Head of caudate nucleus (tissue), 42 donors: ENCODE measurements at places on chromosomes 11 and 22.

- DNase-seq = no peak
These were observed 152.4 kb downstream of the FCHSD2 start for GRCh38 chr11:72989727-72990126.

GRCh38 chr11:74783241-74783871 is 34.7 kb downstream of the RNF169 start:
- DNase-seq = no peak

GRCh38 chr11:38672445-38672844 is 2074.4 kb upstream of the RAG2 start:
- no peak for DNase-seq

DNA sequence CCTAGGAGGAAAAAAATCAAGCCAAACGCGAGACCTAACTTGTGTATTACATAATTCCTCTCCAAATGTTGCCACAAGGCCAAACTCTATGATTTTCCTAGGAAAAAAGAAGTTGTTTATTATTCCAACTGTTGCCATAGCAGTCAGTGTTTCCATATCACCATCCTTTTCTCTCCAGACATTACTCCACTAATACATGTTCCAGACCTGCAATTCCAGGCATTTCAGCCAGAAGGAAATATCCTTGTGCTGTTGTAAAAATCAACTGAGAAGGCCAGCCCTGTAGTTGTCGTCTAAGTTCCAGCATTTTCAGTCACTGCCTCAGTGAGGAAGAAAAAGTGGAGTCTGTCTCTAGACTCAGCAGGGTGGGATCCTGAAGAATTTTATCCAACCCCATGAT is 33.1 kb upstream of the PAMR1 start:
- DNase-seq = no peak

DNA sequence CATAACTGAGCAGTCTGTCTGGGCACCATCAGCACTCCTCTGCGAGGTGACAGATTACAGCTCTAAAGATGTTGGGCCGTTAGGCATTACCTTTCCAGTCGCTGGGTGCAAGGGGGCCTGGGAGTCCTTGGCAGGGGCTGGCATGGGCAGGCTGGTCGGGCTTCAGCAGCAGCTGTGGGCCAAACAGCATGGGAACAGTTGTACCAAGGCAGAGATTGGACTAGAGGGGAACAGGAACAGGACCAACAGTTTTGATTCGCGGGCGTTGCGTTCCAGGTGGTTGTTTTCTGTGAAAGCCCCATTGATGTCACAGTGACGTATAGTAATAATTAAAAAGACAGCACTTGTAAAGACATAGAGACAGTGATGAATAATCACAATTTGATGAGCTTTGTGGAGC is 25.8 kb upstream of the B3GAT1 start:
- DNase-seq = no peak

DNA sequence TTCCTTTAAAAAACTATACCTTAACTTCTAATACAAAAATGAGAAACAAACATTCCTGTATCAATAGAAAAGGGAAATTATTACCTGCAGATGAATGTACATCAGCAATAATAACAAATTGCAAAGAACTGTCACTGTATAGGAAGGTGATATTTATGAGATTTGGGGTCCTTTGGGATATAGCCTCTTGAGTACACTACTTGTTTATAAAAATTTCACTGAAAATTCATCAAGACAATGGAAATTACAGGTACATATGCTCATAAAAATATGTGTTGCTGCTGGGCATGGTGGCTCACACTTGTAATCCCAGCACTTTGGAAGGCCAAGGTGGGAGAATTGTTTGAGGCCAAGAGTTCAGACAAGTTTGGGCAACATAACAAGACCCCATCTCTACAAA is 34.0 kb upstream of the OR5P2 start:
- no peak for DNase-seq

GRCh38 chr11:93717501-93717900 is 23.8 kb downstream of the TAF1D start:
- no peak for DNase-seq

GRCh38 chr22:46011627-46012181 is 34.7 kb upstream of the WNT7B start:
- no peak for DNase-seq

DNA sequence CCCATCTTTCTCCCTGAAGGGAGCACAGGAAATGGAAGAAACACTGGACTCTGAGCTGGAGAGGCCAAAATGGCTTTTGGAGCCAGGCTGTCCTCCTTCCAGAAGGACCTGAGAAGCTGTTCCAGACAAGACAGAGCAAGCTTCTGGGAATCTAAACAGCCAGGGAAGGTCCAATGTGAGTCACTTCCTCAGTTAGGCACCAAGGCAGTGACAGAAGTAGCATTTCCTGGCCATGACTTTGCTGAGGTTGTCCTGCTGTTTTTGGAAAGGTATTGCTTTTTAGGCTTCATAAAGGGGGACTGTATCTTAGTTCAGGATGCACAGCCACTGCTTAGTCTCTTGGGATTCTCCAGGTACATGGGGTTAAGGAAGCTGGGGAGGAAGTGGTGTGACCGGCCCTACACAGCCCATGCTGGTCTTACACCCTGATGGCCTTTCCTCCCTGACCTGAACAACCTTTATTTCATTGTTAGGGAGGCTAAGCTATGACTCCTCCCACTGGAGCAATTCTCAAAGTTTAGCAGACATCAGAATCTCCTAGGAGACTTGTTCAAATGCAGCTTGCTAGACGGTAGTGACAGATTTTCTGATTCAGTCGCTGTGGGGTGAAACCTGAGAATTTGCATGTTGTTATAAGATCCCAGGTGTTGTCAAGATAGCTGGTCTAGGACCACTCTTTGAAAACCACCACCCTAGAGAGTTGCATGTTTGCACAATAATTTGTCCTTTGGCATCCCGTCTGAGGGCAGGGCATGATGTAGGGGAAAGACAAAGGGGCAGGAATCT is 6.8 kb upstream of the INSC start:
- no peak for DNase-seq

- no peak for DNase-seq
These were observed 929.8 kb upstream of the CNTN5 start for GRCh38 chr11:98090861-98091505.

GRCh38 chr11:99098258-99098657 is 77.5 kb downstream of the CNTN5 start:
- DNase-seq = no peak

GRCh38 chr22:42891696-42892095 is 34.6 kb upstream of the ARFGAP3 start:
- no peak for DNase-seq

GRCh38 chr11:130631119-130631518 is 182.7 kb downstream of the ADAMTS15 start:
- DNase-seq = no peak

DNA sequence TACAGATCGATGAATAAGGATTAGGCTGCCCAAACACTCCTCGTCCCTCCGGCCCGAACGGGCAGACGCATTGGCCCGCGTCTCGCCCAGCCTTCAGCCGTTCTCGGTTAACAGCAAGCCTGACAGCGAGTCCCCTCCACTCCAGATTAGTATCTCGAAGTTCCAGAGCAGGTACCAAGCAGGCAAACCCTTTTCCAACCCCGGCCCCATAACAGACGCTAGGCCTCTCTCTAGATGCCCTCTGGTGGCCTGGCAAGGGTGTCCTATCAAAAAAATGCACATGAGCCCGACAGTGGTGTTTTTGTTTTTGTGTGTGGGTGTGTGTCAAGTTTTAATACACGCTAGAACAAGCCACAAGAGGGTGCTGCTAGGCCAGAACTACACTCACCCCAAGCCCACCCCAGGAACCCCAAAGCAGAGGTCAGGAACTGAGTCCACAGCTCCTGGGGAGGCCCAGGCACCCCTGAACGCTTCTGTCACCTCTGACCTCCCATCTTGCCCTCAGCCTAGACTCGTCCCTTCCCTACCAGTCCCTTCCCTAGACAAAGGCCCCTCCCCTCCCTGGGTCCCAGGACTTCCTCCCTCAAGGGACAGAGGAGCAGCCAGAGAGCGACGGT is 658 bp upstream of the ARFGAP2 start:
- DNase-seq = peak; percentile 81

DNA sequence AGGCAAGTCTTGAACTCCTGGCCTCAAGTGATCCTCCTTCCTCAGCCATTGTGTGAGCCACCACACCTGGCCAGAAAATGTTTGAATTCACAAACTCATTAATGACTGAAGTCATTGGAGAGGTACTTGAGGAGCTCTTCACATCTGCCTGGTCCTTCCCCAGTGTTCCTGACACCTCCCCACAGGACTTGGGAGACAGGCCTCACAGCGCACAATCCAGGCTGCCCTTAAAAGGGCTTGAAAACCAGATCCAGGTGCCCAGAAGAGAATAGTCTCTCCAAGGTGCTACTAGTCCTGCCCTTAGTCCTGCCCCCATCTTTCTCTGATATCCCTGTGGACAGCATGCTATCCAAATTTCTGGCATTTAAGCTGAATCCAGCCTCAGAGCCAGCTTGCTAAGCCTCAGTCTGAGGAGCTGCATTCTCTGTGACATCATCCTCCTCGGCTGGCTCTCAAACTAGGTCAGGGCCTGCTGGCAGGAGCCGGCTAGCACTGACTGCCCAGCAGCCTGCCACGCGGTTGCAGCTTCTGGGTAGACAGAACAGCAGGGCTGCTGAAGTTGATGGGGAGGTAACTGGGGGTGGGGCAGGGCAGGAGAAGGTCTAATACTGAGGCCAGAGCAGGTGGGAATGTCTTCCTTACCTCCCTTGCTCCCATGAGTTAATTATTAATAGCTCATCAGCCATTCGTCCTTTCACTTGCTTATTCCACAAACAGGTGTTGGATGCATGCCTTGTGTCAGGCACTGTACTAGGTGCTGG is 35.3 kb upstream of the NECTIN1 start:
- peak; percentile 66 for DNase-seq

DNA sequence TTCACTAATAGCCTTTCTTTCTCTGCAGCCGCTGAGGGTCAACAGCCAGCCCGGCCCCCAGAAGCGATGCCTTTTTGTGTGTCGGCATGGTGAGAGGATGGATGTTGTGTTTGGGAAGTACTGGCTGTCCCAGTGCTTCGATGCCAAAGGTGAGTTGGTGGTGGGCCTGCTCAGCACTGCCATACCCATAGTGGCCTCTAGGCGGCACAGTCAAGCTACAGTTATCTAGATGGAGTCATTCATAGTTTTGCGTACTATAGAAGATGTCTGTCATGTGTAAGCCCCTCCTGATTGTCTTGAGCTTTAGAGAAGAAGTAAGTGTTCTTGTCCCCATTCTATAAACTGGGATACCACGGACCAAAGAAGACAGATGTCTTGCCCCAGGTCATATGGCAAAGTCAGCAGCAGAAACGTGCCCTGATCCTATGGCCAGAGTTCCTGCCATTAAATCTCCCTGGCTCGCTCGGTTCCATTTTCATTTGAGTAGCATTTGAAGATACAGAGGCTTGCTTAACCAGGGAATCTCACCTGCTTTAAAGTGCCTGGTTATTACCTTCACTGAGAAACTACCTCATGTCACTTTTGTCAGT is 42.1 kb upstream of the CRTAM start:
- peak; percentile 40 for DNase-seq
